ENCODE measurements at places on chromosomes 4 and X.
A peak's percentile ranks its signal among the peaks of the same experiment; 100 is the strongest.

GRCh38 chrX:14934423-14934822 lies 61.2 kb downstream of the MOSPD2 start:
- DNase-seq, result no peak

DNA sequence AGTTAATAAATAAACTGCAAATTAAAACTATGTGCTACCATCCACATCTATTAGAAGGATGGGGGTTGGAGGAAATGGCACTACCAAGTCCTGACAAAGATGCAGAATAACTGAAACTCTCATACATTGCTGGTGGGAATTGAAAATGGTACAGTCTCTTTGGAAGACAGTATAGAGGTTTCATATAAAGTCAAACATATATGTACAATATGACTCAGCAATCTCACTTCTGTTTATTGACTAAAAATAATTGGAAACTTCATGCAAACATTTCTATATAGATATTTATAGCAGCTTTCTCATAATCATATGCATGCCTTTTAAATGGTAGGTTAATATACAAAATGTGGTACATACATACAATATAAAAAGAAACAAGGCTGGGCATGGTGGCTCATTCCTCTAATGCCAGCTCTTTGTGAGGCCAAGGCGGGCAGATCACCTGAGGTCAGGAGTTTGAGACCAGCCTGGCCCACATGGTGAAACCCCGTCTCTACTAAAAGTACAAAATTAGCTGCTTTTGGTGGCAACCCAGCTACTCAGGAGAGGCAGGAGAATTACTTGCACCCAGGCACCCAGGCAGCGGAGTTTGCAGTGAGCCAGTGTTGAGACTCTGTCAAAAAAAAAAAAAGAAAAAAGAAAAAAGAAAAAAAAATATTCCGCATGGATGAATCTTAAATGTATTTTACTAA lies 225.0 kb upstream of the CXXC4 start:
- no peak for DNase-seq

DNA sequence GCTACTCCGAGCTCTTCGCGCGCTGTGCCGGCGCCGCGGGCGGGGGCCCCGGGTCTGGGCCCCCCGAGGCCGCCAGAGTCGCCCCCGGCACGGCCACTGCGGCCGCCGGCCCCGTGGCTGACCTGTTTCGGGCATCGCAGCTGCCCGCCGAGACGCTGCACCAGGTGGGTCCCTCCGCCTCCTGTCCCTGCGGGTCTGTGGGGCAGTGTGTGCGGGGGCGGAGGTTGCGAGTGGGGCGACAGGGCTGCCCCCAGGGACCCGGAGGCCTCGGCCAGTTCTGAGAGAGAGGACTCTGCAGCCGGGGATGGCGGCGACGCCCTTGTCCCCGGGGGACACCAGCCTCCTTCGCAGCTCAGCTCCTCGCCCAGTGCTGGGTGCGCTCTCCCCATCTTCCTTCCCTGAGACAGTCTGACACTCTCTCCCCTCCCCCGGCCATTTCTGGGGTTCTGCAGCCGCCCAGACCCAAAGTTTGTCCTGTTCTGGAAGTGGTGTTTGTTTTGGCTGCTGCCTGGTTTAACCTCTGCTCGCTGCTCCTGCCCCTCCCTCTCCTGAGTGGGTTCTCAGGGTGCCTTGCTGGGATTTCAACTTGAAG lies 609 bp downstream of the REPS2 start:
- DNase-seq, result peak; percentile 23

- no peak for DNase-seq
These were observed 137.5 kb downstream of the PALLD start for GRCh38 chr4:168634276-168634802.

DNA sequence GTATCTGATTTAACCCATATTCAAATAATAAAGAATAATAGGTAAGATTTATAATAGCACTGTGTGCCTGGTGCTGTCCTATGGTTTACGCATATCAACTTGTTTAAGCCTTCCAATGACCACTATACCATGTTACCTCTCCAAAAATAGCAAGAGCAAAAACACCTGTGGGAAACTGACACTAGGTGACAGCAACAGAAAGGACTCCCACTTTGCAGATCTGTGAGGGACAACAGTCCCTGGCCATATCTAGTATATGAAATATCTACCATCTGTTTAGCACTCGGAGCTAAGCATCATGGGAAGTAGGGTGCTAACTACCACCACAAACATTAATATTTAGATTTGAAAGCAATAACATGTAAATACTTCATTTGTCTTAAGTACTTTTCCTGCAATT lies 55.7 kb upstream of the TXK start:
- no peak for DNase-seq

GRCh38 chrX:20454117-20454516 lies 187.4 kb upstream of the RPS6KA3 start:
- no peak for DNase-seq

GRCh38 chr4:24956091-24956490 lies 43.2 kb upstream of the CCDC149 start:
- DNase-seq, result no peak

- DNase-seq, result no peak
These were observed 28.4 kb downstream of the BOD1L1 start for GRCh38 chr4:13599159-13599558.

DNA sequence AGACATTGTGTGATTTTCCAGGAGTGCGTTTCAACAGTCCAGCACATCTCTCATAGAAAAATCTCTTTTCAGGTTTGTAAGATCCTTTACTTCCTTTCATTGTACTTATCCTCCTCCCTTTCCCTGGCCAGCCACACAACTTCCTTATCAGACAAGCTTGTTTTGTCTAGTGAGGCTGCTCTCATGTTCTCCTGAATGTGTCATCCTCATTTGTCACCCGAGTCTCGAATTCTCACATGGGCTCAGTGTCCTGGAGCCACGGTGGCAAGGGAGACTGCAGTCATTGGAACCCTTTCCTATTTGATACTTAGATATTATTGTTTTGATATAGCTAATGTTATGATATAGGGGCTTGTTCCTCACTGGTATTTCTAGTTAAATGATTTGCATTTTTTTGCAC lies 16.9 kb downstream of the SYNPO2 start:
- no peak for DNase-seq

- DNase-seq, result no peak
These were observed 99.8 kb upstream of the H2AZ1 start for GRCh38 chr4:100049872-100050271.

Data from activated naive CD4-positive, alpha-beta T cell treated with anti-CD3 and anti-CD28 coated beads, Interleukin-2, amount 10 ng/mL, durations not matched to agents 7 days and 5 days (primary cell).